Upper lobe of right lung (tissue), 1 donor: ENCODE measurements at places on chromosomes 7 and 10. TPM values are rescaled to one million over a fixed set of nuclear protein-coding genes. Genes with fewer than 3 reads are reported as not detected.

DNA sequence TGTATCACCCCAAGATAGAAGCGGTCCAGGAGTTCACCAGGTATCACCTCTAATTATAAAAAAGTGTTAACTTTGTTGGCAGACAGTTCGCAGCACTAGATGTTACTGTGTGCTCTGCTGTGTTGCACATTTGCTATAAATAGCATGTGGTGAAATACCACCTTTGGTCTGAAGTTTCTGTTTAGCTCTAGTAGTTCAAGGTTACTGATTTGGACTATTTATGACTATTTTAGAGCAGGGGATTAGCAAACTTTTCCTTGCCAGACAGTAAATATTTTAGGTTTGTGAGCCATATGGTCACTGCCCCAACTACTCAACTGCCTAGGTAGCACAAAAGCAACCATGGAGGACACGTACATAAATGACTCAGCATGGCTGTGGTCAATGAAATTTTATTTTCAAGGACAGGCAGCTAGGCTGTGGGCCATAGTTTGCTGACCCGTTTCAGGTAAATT, 16.5 kb downstream of the DENND10 start:
- no peak for DNase-seq

GRCh38 chr7:82384779-82385178, 58.8 kb downstream of the CACNA2D1 start:
- DNase-seq: no peak

- no peak for DNase-seq
These were observed 22.8 kb downstream of the SPOCK2 start for GRCh38 chr10:72065439-72066025.

Gene GBX1
- not detected for total RNA-seq

Gene HOXA11
- not detected for total RNA-seq

DNA sequence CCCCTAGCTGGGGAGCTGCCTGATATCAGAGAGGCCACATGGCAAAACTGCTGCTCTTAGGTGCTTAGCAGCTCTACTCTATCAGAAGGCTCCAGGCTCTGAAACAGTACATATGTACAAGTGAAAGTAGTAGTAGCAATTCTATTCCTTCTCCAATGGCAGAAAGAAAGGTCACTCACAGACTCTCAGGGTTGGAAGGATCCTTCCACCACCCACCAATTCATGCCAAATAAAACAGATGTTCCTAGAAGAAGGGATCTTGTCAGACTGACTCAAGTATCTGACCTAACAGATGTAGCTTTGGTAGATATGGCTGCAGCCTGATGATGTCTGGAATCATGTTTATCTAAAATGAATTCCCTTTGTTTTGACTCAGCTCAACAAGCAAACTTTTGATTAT, 8.0 kb upstream of the ALDH18A1 start:
- DNase-seq: no peak

Gene CLRN3
- not detected for total RNA-seq

Gene FAM25A
- not detected for total RNA-seq

Gene WAC
- 122 TPM for total RNA-seq

Gene ZCWPW1
- total RNA-seq: 4.8 TPM

GRCh38 chr10:49556723-49557122, 17.8 kb upstream of the ERCC6 start:
- DNase-seq: no peak

DNA sequence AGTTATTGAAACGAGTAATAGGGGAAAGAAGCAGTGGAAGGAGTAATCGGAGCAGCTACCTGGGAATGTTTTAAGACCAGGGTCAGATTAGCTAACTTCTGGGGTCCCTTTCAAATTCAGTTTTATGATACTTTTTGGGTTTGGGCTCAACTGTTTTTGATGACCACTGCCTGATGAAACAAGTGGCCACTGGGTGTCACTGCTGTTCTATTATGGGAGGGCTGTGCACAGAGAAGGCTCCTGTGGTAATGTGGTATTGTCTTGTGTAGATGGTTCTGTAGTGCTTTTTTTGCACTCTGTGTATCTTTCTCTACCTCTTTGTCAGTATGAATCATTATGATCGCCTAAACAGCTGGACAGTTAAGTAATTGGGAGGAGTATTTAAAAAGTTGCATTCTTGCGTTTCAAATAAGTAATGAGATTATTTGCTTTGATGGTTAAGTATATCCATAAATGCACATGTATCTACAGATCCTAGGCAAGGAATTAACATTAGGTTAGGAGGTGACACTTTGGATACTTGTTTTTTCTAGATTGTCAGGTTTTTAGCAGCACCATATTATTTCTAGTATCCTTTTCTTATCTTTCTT, 128.4 kb downstream of the ABCA13 start:
- no peak for DNase-seq
